ENCODE measurements at places on chromosomes 7 and 10.

DNA sequence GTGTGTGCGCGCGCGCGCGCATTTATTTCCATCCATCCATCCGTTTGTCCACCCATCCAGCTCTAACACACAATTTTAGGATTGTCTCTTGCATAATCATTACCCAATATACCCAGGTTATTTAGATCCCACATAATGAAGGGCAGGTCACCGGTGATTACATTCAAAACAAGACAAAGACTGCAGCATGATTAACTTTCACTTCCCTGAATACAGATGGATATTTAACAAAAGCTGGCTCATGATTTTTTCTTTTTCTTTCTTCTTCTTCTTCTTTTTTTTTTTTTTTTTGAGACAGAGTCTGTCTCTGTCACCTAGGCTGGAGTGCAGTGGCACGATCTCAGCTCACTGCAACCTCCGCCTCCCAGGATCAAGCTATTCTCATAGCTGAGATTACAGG, 86.2 kb downstream of the SH3PXD2A start:
- DNase-seq = no peak

DNA sequence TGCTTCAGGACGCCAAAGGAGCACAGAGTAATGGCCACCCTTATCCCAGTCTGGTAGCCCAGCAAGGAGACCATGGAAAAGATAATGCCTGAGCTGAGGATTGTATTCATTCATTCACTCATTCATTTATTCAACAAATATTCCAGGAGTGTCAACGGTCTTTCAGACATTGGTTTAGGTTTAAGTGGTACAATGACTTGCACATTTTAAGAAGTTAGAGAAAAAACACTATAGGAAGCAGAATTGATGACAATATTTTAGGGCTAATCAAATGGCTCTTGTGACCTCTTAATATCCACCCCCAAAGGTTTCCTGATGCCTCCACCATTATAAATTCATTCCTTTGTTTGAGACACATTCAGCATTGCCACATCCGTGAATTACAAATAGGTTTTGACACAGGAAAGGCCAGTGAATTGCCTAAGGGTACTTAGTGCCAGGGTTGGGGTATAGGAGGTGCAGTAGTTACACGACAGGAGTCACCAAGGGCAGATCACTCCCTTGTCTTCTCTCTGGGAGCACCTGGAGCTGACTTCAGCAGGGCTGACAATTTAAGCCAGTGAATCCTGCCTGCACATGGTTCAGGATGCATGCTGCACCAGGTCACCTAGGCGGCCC, 269.5 kb downstream of the CREB5 start:
- DNase-seq = no peak

DNA sequence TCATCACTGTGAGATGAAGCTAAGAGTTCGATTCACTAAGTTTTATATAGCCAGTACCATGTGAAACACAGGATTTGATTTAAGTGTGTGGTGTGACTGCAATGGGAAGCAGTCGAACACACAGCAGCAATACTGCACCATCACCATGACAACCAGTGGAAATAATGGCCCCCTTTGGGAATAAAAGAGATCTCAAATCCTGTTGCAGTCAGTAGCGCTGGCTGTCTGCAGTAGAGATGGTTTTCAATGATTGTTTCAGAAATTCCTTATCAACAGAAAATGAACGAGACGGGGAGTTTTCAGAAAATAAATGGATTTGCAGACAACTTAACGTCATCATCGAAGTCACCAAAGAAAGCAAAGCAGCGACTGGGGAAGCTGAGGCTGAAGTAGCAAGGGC, 91.0 kb downstream of the PTPRE start:
- no peak for DNase-seq

GRCh38 chr10:58322072-58322834, 12.6 kb upstream of the UBE2D1 start:
- no peak for DNase-seq

DNA sequence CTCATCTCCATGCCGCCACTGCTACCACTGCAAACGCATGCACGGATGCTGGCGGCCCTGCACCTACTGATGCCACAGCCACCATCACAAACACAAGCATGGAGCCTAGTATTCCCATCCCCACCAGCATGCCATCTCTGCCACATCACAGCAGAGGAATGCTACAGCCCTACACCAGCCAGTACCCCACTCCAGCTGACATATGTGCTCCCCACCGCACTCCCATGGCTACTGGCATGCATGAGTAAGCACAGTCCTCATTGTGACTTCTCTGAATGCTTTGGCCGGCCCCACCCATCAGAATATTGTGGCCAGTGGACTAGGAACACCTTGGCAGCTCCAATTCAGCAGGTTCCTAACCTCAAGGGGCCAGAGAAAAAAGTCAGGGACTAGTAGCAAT, 705.5 kb downstream of the POM121L12 start:
- DNase-seq = no peak

DNA sequence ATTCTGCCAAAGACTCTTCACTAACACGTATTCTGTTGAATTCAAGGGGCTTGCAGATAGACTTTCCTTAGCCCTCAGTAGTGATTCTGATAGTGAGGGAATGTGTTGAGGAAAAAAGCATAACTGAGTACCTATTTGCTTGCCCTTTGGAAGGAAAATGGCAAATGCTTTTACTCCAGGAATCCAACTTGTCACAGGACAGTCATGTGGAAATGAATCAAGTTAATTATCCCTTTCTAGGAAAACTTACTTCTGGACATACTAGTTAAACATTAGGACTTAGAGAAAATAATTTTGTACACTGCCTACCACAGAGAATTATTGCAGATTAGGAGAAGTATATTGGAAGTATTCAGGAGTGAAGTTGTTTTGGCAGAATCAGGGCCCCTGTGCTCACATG, 148.9 kb upstream of the SLC13A1 start:
- DNase-seq = no peak

Data from Right ventricle myocardium inferior (tissue), 1 donor.